ENCODE measurements at places on chromosomes 3 and 15. TPM values are rescaled to one million over a fixed set of nuclear protein-coding genes. Genes with fewer than 3 reads are reported as not detected.

GRCh38 chr3:193313061-193313958 lies 65.2 kb downstream of the ATP13A5 start:
- peak; percentile 3 for DNase-seq

DNA sequence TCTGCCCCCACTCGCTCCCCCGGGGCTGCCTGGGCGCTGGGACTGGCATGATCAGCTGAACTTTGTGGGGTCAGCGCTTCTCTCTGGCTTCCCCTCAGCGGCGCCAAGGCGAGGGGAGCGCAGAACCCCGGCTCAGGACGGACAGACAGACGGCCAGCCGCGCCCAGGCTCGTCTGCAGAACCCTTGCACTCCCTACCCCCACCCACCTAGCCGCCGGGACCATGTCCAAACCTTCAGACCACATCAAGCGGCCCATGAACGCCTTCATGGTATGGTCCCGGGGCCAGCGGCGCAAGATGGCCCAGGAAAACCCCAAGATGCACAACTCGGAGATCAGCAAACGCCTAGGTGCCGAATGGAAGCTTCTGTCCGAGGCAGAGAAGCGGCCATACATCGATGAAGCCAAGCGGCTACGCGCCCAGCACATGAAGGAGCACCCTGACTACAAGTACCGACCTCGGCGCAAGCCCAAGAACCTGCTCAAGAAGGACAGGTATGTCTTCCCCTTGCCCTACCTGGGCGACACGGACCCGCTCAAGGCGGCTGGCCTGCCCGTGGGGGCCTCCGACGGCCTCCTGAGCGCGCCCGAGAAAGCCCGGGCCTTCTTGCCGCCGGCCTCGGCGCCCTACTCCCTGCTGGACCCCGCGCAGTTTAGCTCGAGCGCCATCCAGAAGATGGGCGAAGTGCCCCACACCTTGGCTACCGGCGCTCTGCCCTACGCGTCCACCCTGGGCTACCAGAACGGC lies 621 bp downstream of the SOX14 start:
- peak; percentile 54 for DNase-seq

- DNase-seq: peak; percentile 78
Observed at GRCh38 chr3:86890741-86891396, 100.1 kb downstream of the VGLL3 start.

DNA sequence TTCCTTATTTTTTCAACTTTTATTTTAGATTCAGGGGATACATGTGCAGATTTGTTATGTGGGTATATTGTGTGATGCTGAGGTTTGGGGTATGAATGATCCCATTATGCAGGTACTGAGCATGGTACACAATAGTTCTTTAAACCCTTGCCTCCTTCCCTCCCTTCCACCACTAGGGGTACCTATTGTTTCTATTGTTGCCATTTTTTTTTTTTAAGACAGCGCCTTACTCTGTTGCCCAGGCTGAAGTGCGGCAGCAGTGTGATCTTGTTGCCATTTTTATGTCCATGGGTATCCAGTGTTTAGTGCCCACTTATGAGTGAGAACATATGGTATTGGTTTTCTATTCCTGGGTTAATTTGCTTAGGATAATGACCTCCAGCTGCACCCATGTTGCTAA lies 117.3 kb upstream of the FAM3D start:
- DNase-seq: peak; percentile 35

- no peak for DNase-seq
Observed at GRCh38 chr3:80060664-80061063, 292.9 kb upstream of the ROBO1 start.

- no peak for DNase-seq
Observed at GRCh38 chr15:44075535-44075934, 119.5 kb downstream of the FRMD5 start.

DNA sequence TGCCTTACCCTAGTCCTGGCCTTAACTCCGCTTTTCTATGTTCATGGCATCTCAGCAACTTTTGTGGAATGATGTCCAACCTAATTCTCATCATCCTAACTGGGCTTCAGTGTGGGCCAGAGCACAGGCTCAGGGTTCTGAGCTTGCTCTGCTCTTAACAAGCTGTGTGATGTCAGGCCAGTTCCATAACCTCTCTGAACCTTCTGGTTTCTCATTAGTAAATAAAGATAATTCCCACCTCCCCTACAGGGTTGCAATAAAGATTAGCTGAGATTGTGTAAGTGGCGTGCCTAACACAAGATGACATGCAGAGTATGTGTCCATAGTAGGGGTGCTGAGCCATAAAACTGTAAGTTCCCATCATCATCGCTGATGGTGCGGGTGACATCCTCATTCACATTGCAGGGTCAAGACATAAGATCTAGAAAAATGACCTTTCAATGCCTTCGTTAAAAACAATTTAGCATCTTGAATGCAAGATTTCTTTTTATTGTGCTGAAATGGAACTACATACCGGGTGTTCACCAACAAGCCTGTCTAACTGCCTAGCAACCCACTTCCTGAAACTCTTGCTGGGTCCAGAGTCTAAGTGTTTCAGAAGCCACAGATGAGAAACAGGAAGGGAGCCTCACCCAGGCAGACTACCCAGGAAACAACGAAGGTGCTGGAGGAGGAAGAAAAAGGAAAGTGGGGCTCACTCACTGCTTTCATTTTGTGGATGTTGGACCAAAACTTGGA lies 36.2 kb downstream of the CDCP1 start:
- no peak for DNase-seq

GRCh38 chr3:126539558-126540250 lies 15.7 kb downstream of the CHST13 start:
- DNase-seq: no peak

DNA sequence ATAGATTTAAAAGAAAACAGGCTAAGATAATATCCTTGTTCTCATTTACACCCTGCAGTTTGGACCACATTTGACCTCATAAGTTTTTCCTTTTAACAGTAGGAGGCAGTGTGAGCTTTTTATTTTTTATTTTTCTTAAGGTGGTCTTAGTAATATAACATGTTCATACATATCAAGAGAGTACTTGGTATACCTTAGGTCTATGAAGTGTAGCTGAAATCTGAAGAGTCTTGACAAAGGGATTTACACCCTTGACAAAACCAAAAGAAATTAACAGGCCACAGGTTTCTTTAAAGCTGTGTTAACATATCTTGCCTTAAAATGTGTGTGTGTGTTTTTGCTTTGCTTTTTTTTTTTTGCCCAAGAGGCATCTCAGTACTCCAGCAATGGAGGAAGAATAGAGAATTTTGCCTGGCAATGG lies 3.2 kb downstream of the RAP2B start:
- peak; percentile 13 for DNase-seq

- peak; percentile 92 for DNase-seq
Observed at GRCh38 chr3:149771652-149772271, 19.5 kb upstream of the COMMD2 start.

- DNase-seq: no peak
Observed at GRCh38 chr3:39184081-39184967, 8.1 kb downstream of the XIRP1 start.

DNA sequence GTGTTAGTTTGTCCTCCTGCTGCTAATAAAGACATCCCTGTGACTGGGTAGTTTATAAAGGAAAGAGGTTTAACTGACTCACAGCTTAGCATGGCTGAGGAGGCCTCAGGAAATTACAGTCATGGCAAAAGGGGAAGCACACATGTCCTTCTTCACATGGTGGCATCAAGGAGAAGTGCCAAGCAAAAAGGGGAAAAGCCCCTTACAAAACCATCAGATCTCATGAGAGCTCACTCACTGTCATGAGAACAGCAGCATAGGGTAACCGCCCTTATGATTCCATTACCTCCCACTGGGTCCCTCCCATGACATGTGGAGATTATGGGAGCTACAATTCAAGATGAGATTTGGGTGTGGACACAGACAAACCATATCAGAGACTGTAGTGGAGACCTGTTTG lies 27.0 kb downstream of the TM2D3 start:
- no peak for DNase-seq

- DNase-seq: no peak
Observed at GRCh38 chr3:12014613-12015012, 10.4 kb downstream of the SYN2 start.

DNA sequence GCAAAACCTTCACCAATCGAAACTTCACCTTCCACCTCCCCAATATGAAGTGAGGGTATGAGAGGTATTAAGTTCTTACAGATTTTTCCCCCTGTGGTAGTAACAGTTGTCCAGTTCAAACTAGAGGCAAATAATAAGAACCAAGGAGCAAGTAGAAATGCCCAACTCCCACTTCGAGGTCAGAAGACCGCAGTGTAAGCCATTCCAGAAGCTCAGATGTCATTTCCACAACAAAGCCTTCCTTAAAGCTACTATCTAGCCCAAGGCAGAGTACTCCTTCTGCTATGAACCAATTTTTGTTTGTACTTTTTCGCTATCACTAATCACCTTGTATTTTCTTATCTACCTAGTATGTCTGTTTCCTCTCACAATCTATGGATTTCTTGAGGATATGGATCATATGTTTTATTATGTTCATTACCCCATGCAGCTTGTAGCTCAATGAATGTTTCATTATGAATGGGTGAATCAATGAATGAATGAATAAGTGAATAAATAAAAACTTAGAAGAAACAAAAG lies 235.7 kb upstream of the KCNMB2 start:
- no peak for DNase-seq

- no peak for DNase-seq
Observed at GRCh38 chr15:39997639-39998038, 41.3 kb downstream of the SRP14 start.

DNA sequence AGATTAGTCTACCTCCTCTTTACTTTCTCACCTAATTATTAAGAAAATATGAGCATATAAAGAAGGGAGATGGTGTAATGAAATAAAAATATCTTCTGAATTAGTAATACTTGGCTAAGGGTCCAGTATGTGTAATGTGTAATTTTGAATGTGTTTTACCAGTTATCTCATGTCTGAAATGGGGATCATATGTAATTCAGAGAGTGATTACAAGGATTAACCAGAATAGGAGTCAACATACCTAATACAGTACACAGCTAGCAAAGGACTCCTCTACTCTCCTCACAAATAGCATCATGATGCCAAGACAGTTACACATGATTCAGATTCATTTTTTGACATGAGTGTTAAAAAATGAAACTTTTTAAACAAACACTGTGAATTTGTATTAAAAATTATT lies 570.4 kb downstream of the SI start:
- DNase-seq: no peak

- no peak for DNase-seq
Observed at GRCh38 chr3:81277853-81278252, 483.6 kb downstream of the GBE1 start.

- DNase-seq: no peak
Observed at GRCh38 chr3:194000712-194001111, 135.2 kb upstream of the HES1 start.

GRCh38 chr3:169116056-169116693 lies 547.3 kb downstream of the MECOM start:
- no peak for DNase-seq

DNA sequence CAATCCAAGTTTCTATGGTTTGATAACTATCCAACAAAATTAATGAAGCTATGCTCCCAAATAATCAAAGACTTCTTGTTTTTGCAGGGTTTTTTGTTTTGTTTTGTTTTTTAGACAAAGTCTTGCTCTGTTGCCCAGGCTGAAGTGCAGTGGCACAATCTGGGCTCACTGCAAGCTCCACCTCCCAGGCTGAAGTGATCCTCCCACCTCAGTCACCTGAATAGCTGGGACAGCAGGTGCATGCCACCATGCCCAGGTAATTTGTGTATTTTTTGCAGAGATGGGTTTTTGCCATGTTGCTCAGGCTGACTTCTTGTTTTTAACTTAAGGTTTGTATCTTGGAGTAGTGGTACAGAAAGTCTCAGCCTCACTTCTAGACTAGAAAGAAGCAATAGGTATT lies 11.0 kb upstream of the GATM start:
- no peak for DNase-seq

DNA sequence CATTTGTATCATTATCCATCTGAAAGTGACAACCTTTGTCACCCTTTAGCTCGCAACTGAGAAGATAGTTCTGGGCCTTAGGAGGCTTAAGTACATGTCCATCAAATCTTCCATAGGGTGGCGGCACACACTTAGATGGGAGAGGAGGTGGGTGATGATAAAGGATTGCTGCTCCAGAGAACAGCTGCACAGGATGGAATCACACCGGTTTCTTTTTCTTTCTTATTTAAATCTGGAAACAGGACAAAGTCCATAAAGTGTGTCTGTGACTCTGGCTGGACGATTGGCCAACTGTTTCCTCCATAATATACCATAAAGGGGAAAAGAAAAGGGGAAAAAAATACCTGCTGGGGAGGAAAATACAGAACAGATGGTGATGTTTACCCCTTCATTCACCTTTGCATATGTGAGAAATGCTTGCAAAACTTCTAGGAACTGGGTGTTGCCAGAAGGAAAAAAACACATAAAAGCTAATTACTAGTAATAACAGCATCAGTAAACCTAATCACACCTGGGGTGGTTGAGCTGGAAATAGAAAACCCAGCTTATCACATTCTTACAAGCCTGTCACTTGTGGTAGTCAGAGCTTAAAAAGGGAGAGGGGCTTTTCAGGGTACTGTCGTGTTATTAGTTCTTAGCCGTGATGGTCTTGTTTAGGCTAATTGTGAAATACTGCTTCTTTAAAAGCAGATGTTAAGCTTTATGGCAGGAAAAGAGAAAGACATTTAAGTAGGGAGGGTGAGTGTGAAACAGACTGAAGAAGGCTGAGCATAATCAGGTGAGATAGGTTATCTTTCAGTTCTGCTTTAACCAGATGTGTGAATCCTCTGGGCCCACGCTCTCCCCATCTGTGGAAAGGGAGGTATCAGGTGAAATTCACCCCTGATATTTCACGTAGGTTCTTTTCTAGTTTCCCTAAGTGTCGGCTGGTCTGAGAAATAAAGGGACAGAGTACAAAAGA lies 16.7 kb downstream of the C2CD4A start:
- DNase-seq: no peak

DNA sequence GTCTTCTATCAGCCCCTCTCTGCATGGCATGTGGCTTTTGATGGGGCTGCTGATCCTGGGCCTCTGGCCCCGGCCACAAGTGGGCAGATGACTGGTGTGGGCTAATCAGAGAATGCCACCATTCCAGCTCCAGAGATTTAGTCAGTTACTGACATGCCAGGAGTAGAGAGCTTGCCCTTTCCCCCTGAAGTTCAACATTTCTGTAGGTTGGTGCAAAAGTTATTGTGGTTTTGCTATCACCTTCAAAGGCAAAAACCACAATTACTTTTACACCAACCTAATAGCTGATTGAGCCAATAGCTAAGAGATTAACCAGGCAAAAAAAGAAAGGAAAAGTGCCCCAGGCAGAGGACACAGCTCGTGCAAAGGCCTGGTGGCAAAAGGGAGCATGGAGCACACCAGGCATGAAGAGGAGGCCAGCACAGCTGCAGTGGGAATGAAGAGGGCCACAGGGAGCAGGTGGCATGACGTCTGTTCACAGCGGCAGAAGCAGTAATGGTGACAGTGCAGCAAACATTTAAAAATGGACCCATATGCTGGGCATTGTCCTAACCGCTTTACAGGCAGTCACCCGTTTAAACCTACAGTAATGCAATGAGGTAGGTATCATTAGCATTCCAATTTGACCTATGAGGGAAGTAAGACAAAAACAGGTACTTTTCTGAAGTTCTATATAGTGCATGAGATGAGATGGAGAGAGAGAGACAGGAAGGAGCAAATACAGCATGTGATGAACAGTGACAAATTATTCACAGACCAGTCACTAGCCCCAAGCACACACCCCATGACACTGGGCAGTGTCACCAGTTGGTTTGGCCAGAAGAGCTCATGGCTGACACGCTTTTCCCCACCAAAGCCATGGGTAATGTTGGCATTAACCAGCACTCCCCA lies 373.0 kb upstream of the PROK2 start:
- DNase-seq: no peak

Gene SERINC4
- total RNA-seq: not detected

Gene SLC12A8
- 15.9 TPM for total RNA-seq

Gene RNF168
- total RNA-seq: 51.0 TPM

Gene CDC25A
- total RNA-seq: 126 TPM

Gene TRAIP
- 13.4 TPM for total RNA-seq

Gene BCHE
- total RNA-seq: 0.73 TPM

Gene EFCC1
- total RNA-seq: not detected

Gene RTP1
- total RNA-seq: 5.9 TPM
